ENCODE measurements at places on chromosomes 12 and 14.

GRCh38 chr12:103498990-103499389 lies 3.2 kb upstream of the C12orf42 start:
- DNase-seq, result no peak

GRCh38 chr14:90062127-90062794 lies 467 bp downstream of the KCNK13 start:
- DNase-seq, result no peak

GRCh38 chr12:75349946-75350345 lies 15.5 kb downstream of the GLIPR1L1 start:
- no peak for DNase-seq

- no peak for DNase-seq
Observed at GRCh38 chr14:103688906-103689902, 26.0 kb downstream of the XRCC3 start.
